ENCODE measurements at places on chromosomes 3 and 15. TPM values are rescaled to one million over a fixed set of nuclear protein-coding genes. Genes with fewer than 3 reads are reported as not detected.
A peak's percentile ranks its signal among the peaks of the same experiment; 100 is the strongest.

The DISP2 gene
- 0.79 TPM for total RNA-seq

GRCh38 chr15:40238532-40239403 lies at the start of gene PAK6:
PAK6 (plus strand) TSS chr15:40239063; CDS start chr15:40264786, 25,723 bp downstream.
- DNase-seq: peak; percentile 10

DNA sequence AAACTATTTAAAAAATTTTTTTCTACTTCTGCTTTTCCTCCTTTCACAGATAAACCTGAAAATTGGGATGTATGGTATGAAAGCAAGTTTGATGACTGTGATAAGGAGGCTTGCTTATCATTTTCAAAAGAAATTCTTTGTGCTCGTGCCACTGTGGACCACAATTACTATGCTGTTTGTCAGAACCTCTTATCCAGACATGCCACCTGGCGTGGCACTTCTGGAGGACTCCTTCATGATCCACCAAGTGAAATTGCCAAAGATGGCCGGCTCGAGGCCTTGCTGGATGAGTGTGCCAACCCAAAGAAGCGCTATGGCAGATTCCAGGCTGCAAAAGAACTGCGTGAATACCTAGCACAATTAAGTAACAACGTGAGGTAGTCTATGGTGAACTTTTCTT lies 17.8 kb downstream of the DIPK2A start:
- DNase-seq: no peak

DNA sequence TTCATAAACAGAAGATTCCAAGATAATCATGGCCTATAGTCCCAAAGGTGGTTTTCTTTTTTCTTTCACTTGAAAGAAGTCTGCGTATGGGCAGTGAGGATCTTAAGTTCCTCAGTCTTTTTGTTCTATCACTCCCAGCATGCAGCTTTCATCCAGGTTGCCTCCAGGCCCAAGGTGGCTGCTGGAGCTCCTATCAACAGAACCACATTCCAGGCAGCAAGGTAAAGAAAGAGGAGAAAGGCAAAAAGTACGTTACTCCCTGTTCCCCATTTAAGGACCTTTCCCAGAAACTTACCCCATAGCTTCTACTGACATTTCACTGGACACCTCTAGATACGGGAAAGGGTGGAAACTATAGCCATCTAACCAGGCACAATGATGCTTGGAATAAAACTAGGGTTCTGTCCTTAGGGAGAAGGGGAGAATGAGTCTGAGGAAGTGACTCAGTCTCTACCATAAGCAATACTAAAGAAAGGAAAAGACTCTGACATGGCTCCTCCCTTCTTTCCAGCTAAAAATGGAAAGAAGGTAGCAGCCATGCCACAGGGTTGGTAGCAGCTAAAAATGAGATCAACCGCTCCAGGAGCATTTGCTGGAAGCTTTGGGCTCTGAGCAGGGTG lies 313.9 kb upstream of the NR2E3 start:
- no peak for DNase-seq

The PPARG gene
- 72.8 TPM for total RNA-seq
